M059J (cell line): ENCODE measurements at places on chromosomes 4 and X.
A peak's percentile ranks its signal among the peaks of the same experiment; 100 is the strongest.

DNA sequence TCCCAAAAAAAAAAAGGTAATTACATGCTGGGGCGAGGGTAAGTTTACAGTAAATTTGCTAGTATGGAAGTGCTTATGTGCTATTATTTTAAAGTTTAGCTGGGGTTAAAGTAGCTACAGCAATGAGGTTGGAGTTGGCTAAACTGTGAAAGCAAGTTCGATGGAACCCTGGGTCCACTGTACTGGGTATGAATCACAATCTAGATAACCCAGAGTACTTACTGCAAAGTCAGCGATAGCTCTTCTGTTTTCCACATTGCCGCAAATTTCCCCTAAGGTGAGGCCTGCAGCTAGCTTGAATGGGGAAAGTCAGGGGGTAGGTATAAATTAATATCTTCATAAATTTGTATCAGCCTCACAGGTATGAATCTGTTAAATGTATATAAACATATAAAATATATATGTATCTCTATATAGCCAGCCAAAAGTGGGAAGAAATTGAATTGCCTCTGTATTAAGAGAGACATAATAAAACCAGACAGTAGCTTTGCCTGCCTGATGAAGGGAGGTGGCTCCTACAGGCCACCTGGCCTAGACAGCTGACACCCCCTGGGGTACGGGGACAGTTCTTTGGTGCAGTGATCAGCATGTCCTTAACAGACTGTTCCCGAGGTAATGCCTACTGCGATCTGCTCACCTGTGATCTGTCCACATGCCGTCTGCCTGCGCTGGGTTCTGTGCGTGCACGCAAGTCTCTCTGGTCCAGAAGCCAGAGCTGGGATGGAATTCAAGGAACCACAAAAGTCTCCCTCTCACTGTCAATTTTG, 30.6 kb downstream of the CLRN2 start:
- no peak for DNase-seq

DNA sequence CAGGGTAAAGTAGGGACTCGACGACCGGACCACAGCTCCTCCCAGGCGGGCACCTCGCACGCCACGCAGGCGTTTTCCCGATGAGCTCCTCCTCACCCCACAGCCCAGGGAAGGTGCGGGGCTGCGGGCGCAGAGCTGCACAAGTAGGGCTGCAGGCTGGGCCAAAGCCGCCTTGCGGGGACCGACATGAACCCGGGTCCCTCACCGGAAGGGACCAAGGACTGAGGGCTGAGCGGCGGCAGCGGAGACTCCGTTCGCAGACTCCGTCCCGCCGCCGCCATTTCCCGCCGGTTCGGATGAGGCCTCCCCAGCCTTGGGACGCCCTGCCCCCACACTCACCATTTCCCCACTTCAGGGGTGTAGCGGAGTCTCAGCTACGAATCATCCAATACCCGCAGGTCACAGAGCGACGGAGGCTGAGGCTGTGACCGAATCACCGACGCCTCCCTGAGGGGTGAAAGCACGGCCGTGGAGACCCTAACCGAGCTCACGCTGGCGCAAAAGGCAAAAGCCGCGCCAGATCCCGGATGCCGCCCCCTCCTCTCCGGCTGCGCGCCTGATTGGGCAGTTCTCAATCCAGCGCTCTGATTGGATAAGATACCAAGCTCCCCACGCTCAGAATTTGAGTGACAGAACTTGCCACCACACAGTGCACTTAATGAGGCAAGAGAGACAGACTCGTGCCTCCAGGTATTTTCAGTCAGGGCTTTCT, at the start of gene ZNF732:
ZNF732 (minus strand) TSS at position 506 of the 712 bp plus-strand sequence; CDS start at position 342, 164 bp downstream.
- DNase-seq = no peak

DNA sequence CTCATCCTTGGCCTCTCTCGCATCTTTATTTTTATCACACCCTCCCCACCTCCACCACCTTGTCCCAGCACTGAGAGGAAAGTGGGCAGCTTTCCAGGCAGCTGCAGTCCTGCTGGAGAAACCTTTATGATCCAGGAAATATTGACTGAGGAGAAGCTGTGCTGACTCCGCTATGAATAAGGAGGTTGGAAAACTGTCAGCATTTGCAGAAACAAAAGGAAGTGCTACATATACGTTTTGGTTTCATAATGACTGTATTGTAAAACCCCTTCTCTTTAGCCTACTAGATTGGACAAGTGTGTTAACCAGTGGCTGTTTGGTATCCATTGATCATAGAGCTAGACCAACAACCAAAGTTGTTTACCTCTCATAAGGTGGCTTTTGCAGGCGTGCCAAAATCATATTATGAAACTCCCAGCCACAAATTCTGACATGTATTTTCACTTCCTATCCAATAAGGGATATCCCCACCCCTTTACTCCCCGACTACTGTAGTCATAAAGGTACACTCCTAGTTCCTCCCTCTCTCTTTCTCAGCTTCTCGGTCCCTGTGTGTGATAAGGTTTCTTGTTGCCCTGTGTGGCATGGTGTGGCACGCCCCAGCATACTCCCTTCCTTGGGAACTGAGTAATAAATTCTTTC, 88.4 kb downstream of the GPR143 start:
- DNase-seq = no peak

DNA sequence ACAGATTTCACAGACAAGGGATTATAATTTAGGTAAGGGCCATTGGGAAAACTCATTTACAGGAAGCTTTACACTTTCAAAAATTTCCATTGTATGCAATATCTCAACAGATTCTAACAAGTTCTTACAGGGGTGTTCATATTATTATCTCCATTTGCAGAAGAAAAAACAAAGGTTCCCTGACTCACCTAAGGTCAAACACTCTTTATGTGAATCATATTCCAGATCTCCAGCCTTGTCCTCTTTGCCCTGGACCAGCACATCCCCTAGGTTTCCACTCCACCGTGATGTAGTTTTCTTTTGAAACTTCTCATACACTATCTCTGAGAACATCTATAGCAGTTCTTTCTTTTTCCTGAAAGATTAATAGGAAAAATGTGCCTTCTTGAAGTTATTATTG, 96.4 kb upstream of the HS3ST1 start:
- peak; percentile 23 for DNase-seq

GRCh38 chrX:40853816-40854123, 118.4 kb upstream of the MED14 start:
- DNase-seq = no peak

- DNase-seq = no peak
These were observed 50.0 kb downstream of the CCNI start for GRCh38 chr4:77025643-77026321.

DNA sequence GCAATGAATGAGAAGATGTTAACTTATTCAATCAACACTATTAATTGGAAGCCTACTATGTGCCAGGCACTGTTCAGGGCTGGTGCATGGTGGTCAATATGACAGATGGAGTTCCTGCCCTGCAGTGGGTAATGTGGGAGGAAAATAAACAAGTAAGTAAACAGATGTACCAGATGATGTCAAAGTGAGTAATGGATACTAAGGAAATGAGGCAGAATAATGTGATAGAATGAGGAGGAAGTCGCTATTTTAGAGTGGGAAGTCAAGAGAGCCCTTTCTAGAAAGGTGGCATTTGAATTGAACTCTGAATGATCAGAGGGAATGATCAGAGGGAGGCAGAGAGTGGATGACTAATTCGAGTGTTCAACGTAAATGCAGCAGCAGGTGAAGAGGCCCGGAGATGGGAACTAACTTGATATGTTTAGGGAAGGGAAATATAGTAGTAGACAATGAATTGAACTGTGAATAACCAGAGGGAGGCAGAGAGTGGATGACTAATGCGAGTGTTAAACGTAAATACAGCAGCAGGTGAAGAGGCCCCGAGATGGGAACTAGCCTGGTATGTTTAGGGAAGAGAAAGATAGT, 48.3 kb downstream of the HMGB3 start:
- no peak for DNase-seq

DNA sequence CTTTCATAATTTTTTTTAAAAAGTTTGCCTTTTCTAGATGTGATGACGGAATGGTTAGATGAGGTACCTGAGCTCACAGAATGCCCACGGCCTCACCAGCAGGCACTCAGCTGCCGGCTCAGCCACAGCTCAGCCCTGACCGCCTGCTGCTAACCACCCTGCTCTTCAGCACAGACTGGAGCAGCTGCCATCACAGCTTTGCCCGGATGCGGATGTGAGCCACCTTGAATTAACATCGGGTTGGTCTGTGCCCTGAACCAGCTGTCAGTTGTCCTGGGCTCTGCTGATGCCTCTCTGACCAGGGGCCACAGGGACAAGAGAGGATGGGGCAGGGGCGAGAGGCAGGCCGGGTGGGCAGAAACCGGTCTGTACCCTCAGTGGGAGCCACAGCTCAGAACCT, 93.3 kb downstream of the HMX1 start:
- DNase-seq = no peak

DNA sequence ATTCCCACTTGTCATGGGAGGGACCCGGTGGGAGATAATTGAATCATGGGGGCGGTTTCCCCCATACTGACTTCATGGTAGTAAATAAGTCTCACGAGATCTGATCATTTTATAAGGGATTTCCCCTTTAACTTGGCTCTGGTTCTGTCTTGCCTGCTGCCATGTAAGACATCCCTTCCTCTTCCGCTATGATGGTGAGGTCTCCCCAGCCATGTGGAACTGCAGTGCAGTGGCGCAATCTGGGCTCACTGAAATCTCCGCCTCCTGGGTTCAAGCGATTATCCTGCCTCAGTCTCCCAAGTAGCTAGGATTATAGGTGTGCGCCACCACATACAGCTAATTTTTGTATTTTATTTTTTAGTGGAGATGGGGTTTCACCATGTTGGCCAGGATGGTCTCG, 2.9 kb downstream of the HPGDS start:
- no peak for DNase-seq

DNA sequence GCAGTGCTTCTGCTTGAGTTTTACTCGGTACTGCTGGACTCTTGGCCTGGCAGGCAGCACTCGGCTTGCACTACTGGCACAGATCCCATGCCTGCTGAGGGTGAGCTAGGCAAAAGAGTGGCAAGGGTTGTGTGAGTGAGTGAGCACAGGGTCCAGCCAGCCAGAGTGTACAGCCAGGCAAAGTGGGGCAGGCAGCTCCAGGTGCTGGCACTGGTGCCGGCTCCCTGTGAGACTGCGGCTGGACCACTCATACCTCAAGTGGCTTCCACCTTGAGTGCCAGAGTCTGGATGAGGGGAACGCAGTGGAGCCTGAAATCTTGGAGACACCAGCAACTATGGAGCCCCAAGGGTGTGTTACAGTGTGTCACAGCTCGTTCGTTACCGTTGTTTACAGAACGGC, 1451.9 kb upstream of the AGA start:
- DNase-seq = no peak

GRCh38 chr4:1383728-1384591, 22.3 kb downstream of the NKX1-1 start:
- no peak for DNase-seq

GRCh38 chr4:125620066-125620860, 305.5 kb downstream of the FAT4 start:
- DNase-seq = no peak

GRCh38 chr4:84895283-84895682, 71.2 kb downstream of the WDFY3 start:
- DNase-seq = no peak

DNA sequence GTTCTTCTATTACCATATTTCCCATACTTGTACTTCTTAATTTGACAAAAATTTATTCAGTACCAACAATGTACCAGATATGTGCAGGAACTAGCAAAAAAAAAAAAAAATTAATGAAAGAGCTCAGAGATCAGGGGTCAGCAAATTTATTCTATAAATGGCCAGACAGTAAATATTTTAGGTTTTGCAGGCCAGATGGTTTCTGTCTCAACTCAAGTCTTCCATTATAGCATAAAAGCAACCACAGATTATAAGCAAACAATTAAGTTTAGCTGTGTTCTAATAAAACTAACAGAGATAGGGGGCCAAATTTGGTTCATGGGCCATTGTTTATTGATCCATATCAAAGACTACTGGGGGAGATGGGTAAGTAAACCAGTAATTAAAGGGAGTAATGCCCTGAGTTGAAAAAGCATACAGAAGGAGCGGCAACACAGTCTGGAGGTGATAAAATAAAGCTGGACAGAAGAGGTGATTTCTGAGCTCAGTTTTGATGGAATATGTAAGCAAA, 19.3 kb downstream of the NEK1 start:
- no peak for DNase-seq

DNA sequence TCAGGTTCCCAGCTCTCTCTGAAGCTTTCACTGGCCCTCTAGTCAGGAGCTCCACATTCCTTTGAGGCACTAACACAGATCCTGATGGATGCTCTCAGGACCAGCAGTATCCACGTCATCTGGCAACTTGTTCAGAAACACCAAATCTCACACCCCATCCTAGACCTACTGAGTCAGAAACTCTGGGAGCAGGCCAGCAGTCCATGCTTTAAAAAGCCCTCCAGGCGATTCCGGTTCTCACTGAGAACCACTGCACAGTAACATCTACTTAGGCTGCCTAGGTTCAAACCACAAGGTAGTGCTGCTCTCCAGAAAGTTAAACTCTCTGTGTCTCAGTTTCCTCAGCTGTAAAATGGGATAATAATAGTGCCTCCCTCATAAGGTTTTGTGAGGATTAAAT, 55.3 kb downstream of the CCDC158 start:
- DNase-seq = peak; percentile 61

DNA sequence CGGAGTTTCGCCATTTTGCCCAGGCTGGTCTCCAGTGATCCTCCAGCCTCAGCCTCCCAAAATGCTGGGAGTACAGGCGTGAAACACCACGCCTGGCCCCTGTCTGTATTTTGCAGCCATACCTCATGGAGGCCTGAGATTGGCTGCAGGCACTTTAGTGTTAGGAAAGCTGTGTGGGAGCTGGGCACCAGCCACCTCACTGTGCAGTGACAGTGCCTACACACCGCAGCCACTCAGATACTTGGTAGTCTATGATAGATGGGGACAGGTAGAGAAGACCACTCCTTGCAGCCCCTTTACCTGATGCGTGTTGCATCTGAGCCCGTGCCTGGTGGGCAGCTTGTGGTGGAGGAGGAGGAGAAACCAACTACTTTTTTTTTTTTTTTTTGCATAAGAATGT, 16.3 kb downstream of the SMS start:
- no peak for DNase-seq

- DNase-seq = no peak
These were observed 139.3 kb downstream of the AFF1 start for GRCh38 chr4:87074121-87074488.

DNA sequence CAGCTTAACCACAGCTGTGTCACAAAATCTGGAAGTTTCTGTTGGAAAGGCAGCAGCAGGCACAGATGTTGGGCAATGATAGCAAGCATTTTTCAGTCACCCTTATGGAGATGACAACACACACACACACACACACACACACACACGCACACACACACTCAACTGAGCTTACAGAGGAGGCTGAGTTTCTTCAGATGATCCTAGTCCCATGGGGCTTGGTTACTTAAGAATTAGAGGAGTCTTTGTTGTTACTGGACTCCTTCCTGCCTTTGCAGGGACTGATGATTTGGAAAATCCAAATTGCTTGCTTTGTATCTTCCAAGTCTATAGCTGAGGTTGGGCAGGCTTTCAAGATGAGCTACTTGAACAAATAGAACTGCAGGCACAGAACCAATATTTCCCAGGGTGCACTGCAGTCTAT, 740.1 kb upstream of the PITX2 start:
- DNase-seq = peak; percentile 5
